RKO (cell line): ENCODE measurements at places on chromosomes 3 and 15.

DNA sequence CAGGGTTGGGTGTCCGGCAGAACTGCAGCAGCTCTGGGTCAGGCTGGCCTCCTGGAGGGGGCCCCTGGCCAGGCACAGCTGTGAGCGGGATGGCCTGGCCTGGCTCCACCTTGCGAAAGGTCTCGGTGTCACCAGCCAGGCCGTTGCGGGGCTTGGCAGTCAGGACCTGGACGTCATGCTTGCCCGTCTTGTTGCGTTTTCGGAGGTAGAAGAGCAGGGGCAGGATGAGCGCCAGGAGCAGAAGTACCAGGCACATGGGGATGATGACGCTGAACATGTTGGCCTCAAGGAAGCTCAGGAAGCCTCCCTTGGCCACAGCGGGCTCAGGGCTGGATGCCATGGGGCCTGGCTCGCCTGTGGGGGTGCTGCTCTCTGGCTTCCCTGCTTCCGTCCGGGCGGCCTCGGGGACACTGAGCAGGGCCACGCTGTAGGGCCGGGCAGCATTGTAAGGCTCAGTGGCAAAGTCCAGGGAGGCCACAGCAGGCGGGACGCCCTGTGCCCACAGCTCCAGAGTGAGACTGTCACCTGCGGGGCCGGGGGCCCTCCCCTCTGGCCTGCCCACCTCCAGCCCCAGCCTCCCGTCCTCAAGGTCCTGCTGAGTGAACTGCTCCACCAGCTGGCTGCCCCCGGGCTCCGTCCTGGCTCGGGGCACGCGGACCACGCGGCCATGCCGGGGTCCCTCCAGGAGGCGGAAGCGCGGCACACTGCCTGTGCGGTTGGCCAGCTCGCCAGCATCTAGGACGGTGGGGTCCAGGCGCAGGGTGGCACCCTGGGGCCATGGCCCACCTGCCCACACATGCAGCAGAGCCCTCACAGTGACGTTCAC lies 28.1 kb downstream of the SNX33 start:
- no peak for DNase-seq

- no peak for DNase-seq
Observed at GRCh38 chr3:7190095-7190494, 329.2 kb downstream of the GRM7 start.

DNA sequence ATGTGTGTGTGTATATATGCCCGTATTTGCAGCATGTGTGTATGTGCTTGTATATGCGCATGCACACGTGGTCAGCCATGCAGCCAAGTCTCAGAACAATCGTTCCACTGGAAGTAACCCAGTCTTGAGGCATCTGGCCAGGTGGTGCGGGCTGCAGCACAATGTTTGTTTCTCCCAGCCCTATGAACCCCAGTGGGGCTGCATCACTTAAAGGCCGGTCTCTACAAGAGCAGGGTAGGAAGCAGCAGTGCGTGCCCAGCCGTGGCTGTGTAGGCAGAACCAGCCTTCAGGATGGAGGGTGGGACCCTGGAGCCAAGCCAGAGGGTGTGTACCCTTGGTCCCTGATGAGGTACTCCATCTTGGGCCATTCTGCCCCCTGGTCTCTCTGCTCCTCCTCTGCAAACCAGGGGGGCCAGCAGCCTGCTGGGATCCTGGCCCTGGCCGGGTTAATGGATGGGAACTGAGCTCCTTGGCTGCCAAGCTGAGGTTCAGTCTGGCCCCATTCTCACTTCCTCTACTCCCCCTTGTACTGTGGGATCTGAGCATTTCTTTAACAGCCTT lies 11.8 kb downstream of the KLF13 start:
- no peak for DNase-seq

DNA sequence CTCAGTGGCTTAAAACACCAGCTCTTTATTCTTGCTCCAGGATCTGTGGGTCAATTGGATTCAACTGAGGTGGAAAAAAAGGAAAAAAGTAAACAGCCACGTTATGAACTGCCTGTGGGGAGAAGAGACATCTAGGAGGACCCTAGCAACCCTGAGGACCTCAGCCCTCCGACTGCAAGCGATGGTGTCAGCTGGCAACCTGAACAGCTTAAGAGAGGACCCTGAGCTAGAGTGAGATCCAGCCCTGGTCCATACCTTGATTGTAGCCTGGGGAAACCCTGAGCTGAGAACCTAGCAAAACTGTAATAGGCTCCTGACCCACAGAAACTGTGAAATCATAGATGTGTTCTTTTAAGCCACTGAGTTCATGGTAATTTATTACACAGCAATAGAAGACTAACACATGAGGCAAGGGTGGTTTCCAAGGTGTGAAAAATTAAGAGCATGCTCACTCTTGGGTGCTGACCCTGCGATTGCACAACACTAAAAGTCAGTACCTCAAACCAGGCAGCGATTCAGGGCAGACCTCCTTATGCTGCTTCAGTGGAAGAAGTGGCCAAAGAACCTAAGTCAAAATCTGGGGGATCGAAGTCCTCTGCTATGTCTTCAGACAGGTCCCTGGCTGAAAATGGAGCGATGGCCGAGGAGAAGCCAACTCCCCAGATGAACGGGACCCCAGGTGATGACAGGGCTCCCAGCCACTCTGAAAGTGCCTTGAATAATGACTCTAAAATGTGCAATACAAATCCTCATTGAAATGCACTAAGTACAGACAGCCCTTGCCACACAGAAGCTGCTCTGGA lies 57.7 kb downstream of the GASK1A start:
- no peak for DNase-seq

DNA sequence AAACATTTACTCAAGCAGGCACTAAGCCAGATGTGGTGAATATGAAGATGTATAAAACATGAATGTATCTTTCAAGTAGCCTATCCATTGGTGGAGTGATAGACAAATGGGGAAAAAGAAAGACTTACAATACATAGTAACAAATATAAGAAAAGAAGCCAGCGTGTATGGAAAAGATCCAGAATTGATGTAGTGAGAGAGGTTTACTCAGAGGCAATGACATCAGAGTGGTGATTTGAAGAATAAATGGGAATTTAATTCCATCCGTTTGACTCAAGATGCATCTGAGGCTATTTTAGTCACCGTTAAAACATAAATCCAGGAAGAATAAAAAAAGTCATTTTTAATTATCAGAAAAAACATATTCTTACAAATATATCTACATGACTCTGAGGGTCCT lies 162.6 kb downstream of the IL1RAP start:
- DNase-seq, result no peak
